ENCODE measurements at places on chromosomes 13 and 19. TPM values are rescaled to one million over a fixed set of nuclear protein-coding genes. Genes with fewer than 3 reads are reported as not detected.

DNA sequence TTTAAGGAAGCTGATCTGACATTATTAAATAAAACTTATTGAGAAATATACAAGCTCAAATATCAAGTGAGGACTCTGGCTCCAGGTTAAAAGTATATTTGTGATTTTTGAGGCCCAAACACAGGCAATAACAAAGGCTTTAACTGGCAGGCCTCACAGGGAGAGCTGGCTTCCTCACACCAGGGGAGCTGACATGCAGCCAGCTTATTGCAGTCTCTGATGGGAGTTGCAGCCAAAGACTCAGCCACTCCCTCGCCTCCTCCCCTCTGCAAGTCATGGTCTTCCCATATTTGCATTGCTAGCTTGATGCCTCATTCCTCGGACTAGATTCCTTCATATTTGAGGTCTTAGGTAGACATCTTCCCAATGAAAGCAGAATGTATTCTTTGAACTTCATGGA lies 647.1 kb upstream of the SLITRK6 start:
- DNase-seq: no peak

DNA sequence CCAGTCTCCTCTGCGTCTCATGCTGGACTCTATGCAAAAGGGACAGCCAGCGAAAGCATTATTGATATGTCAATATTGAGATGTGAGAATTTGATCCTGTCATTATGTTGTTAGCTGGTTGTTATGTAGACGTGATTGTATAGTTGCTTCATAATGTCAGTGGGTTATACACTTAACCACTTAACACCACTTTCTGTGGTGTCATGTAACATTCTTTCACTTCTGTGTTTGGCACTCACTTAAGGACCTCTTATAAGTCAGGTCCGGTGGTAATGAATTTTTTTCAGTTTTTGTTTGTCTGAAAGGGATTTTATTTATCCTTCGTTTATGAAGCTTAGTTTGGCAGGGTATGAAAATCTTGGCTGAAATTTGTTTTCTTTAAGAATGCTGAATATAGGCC lies 7.1 kb upstream of the SIGLEC7 start:
- no peak for DNase-seq

DNA sequence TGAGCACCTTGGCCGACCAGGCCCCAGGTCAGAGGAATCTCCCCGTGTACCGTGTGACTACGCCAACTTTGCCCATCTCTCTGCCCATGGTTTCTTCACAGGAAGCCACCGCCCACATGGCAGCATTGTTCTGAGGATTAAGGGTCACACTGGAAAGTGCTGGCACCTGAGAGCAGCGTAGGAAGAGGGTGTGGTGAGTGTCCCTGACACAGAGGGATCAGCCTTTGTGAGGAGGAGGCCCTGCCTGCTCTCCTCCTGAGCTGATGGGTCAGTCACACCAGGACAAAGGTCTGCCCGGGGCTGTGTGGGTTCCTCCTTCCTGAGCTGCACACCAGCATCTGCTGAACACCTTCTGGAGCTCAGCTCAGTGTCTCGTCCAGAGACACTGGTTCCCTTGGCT lies 32.2 kb upstream of the SLC15A1 start:
- DNase-seq: no peak

ZFP28 gene
- total RNA-seq: 8.1 TPM

YJEFN3 gene
- 0.14 TPM for total RNA-seq

DNA sequence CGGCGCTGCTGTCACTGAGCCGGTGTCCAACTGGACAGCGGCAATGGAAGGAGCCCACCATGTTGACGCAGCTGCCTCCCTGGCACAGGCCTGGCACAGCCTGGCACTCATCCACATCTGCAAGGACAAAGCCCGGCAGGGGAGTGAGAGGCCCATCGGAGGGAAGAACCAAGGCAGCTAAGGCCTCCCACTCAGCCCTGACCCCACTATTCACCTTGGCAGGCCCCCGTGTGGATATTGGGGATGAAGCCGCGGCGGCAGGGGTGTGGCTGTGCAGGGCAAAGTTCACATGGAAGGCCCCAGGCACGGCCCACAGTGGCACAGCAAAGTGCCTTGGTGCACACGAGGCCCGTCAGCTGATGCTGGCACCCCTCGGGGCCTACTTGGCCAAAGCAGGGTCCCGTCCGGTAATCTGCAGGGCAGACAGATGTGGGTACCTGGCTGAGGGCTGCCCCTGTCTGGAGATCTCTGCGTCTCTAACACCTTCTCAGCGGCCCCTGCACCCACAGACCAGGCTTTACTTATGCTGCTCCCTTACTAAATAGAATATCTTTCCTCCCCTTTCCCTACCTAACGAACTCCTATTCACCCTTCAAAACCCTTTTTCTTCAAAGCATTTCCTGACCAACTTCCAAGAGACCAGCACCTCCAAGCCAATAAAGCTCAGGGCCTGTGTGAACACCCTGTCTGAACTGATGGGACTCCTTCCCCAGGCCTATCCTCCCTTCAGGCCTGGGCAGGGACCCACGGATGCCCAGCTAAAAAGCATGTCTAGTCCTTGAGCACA lies 7.5 kb downstream of the FBN3 start:
- DNase-seq: no peak

PPP2R1A gene
- 154 TPM for total RNA-seq

MISP gene
- total RNA-seq: 0.05 TPM

RNF17 gene
- total RNA-seq: 0.09 TPM

DNA sequence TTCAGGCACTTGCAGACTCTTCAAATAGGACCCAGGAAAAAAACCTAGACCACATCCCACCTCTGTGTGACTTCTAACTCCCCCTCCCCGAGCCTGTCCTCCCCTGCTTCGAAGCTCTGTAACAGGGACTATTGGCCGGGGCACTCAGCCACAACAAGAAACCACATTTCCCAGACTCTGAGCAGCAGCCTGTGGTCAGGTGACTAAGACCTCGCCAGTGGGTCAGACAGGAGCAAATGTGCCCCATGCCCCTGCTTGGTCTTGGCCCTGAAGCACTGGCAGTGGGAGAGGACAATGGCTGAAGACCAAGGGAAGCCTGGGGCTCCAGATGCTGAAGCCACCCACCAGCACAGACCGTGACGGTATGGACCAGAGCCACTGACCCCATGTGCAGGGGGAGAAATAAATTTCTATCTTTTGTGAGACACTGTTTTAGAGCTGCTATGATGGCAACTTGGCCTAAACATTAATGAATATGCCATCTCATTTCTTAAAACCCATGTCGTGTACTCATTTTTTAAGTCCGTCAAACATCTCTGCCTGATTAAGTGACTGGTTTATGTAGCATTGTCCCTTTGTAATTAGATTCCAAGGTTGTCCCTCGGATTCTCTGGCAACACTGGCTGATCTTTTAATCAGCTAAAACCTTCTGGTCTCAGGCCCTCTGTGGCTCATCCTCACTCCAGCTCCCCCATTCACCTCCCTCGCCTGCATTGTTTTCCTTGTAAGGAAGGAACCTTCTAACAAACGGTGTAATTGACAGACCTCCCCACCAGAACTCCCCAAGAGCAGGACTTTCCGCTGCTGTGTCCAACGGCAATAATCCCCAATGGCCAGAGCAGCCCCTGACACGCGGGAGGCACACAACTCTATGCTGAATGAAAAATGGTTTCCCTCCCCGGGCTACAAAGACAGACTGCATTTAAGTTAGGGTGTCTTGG lies 98.4 kb downstream of the STK24 start:
- peak; percentile 46 for DNase-seq

- no peak for DNase-seq
Measured at GRCh38 chr13:108508263-108508662, 121.1 kb upstream of the MYO16 start.

GRCh38 chr13:40568246-40569023 lies 98.0 kb downstream of the FOXO1 start:
- peak; percentile 47 for DNase-seq

NLRP4 gene
- not detected for total RNA-seq

DACT3 gene
- 0.34 TPM for total RNA-seq

GPR4 gene
- 3.2 TPM for total RNA-seq

DNA sequence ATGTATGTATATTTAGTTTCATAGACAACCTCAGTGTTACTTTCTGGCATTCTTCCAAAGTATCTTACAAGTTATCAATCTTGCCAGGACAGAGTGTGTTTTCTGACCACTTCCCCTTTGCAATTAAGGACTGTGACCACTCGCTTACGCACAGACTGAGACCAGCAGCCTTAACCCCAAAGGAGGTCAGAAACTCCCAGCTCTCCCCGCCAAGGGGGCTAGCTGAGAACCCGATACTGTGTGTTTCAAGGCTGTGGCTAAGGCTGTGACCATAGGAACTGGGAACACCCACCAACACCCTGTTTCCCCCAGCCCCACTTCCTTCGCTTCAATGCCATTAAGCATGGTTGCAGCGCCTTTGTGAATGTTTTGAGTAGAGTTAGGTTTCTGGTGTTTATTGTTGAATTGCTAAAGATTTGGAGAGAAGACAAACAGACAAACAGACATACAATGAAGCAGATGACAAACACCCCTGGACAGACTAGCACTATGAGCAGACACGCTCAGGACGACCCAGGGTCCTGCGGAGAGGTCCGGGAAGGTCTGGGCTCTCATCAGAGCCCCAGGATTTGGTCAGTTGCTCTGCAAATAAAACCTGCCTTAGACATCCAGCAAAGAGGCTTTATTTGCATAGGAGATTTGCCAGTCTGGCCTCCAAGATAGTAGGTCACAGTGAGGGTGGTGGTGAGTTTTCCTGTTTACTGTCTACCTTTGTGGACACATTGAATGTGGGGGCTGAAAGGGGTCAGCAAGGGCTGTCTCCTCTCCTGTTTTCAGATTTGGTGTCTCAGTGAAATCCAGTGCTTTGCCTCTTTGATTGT lies 25.0 kb upstream of the TNFSF11 start:
- peak; percentile 54 for DNase-seq

GRCh38 chr19:38684078-38684861 lies 36.8 kb downstream of the ACTN4 start:
- DNase-seq: peak; percentile 70

GRCh38 chr19:23855676-23856075 lies 59.0 kb upstream of the ZNF726 start:
- no peak for DNase-seq

All from dermis blood vessel endothelial cell (primary cell).